Fibroblast of mammary gland (primary cell): ENCODE measurements at places on chromosomes 1 and 21.

DNA sequence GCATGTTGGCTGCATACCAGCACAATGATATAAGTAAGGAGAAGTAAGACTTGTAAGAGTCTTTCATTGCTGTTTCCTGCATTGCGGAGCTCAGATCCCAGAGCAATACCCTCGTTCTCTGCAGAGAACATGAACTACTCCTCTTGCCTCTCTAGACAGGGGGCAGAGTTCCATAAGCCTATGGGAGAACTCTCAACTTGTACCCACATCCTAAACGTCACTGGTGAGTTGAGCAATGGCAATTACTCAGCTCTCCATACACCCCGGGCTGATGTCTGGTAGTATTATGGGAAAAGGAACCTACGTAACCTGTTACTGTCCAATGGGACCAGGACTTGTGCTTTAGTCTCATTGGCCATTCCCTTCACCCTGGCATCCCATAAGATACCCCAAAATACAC lies 27.3 kb upstream of the ZNF496 start:
- peak; percentile 82 for DNase-seq

- DNase-seq, result no peak
Observed at GRCh38 chr1:160519642-160520435, 3.2 kb downstream of the SLAMF6 start.

DNA sequence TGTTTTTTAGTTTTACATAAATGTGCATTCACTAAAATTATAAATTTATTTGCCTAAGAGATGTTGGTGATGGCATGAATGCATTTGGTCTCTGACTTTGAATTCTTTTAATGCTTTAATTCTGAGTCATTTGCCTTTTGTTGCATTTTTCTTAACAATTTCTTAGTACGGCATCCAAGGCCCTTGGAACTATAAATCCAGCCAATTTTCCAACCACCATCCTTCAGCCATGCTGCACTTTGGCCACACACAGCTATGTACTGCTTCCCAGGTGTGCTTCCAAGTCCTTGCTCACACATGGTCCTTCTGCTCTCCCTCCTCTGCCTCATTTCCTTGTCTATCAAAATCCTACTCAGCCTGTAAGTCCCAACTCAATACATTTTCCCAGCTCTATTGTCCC lies 161.0 kb downstream of the DHRS3 start:
- peak; percentile 50 for DNase-seq

DNA sequence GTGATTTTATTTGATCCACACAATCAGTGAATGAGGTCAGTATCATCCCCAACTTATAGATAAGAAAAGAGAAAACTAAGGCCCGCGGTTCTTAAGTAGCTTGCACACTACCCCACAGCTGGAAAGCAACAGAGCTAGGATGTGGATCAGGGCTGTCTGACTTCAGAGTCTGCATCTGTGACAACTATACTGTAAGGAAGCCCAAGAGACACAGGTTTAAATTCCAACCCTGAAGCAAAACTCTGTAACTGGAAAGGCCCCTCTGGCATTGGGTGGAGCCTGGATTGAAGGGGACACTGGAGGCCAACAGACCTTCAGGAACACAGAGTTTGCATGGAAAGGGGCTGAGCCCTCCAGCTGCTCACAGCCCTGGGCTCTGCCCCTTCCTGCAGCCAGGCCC lies 40.2 kb downstream of the LGR6 start:
- no peak for DNase-seq

DNA sequence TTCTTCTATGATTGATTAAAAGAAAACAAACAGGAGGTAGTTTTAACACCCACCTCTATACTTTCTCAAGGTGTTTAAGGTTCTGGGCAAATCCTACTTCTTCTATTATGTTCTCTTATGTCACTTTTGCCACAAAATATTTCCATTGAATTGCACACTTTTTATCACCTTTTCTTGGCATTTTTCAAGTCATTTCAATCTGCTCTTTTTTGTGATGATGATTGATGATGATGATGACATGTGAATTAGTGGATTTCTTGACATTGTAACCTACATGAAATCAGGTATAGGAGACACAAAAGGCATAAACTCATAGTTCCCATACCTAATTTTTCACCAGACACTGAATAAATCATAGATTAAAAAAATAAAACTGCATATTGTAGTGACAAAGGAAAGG lies 4.1 kb downstream of the PTPRC start:
- no peak for DNase-seq
